ENCODE measurements at places on chromosomes 11 and 22.

DNA sequence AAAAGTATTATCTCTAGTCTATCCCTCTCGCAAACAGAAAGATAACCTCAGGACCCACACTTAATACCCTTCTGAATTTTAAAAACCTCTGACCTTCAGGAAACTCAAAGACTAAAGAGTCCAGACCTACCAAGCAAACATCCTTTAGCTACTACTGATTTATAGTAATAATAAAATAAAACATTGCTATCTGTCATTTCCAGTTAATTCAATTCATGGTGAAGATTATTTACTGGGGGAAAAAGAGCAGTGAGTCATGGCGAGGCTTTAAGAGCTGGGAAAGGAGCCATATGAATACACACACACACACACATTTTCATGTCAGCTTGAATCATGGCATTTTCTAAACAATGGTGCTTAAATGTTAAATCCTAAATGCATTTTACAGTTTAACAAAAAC is 87.1 kb downstream of the FAM76B start:
- peak; percentile 73 for DNase-seq

- DNase-seq, result no peak
These were observed 149.7 kb downstream of the CTTN start for GRCh38 chr11:70547821-70548670.

DNA sequence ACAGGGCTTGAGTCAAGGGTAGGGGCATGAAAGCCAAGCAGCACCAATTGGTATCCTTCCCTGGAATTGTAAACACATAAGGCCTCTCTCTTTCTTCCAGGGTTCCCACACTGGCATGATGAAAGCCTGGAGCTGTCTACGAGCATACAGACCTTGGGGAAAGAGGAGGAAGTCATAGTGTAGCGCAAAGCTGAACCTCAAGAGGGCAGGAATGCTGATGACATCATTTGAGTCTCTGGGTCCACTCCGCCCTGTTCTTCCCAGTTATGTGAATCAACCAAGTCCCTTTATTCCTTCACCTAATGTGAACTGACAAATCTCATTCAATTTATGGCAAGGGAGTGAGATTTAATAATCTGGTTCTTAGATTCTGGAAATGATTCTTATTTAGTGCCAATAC is 266.4 kb upstream of the NCAM1 start:
- no peak for DNase-seq

DNA sequence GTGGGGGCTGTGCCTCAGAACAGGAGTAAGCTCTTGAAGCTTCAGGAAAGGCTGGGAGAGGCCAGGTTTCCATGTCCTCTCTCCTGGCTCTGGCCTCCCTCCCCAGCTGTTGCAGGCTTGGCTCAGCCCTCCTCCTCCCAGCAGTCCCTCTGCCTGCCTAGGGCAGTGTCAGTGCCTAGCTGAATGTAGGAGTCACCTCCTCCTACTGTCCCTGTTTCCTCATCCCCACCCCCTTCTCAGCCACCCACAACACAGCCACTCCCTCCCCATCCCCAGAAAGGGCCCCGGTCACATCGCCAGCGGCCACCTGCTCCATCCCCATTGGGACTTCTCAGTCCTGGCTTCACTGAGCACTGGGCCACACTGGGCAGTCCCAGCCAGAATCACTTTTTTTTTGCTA is 2.9 kb upstream of the FBLN1 start:
- no peak for DNase-seq

- no peak for DNase-seq
These were observed 37.8 kb downstream of the YAP1 start for GRCh38 chr11:102148059-102148458.

DNA sequence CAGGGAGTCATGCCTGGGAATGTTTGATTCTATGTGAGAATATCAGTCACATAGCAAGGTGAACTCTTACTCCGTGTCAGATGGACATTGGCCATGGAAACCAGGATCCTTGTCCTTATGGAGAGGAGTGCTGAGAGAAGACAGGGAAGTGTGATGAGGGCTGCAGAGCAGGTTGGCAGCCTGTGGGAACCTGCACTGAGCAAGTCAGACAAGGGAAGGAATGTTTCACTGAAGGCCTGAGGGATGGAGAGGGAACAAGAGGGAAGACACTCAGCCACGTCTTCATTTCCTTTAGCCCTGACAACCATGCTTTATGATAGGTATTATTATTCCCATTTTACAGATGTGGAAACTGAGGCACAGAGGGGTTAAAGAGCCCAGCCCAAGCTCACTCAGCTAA is 38.4 kb upstream of the HORMAD2 start:
- DNase-seq, result no peak

Data from AG09309 (cell line).